Stimulated activated CD4-positive, alpha-beta T cell treated with anti-CD3 and anti-CD28 coated beads, Interleukin-2, amount 100 ng/mL, for 24 hours (primary cell): ENCODE measurements at places on chromosomes 7 and 10.

DNA sequence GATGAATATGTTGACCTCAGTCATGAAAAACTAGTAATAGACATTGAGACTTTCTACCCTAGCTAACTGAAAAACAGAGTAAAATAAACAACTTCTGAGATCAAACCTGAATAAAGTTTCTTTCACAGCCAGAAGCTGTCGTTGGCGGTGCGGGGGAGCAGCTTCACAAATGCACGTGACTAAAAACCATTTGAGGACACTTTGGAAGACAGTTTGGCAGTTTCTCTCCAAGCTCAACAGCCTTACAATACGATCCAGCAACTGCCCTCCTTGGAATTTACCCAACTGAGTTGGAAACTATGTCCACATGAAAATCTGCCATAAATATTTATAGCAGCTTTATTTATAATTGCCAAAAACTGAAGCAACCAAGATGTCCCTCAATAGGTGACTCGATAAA lies 63.1 kb downstream of the CYTH3 start:
- no peak for DNase-seq

DNA sequence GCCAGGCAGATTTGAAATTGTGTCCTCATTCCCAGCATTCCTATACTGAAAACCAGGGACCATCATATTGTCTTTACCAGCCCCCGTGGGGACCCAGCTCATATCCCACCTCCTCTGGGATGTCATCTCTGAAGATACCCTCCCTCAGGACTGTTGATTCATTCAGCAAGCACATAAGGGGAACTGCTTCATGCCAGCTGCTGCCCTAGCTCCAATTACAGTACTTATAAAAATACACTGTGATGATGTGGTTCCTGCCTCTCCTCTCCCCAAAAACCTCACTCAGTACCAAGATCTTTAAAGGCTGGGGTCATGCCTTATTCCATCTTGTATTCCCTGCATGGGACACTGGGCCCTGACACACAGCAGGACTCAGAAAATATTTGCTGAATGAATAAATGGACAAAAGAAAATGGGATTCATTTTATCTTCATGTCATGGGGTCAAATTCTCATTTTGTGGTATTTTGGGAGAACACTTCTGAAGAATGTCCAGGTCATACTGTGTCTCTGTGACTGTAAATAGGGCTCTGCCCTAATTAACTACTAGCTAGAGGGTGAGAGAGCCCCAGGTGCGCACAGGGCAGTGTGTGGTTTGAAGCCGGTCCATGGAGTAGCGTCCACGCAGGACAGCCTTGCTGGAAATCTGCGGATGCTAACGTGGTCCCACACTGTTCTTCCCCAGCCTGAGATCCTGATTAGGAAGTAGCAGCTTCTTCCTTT lies 29.0 kb upstream of the DAGLB start:
- no peak for DNase-seq

DNA sequence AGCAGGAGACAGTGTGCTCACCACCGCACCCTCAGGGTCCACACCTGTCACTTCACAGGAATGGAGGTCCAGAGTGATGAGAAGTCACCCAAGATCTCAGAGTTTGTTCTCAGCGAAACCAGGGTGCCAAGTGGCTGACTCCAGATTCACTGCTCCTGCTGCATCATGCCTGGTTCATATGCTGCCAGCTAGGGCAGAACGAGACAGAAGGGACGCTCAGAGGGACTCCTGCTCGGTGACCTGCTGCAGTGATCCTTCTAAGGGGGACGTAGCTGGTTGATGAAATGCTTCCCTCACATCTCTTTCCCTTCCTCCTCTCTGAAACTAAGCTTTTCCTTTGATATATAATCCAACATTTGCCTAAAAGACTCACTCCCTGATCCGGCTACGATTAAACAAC lies 248.5 kb downstream of the SFMBT2 start:
- DNase-seq, result no peak

GRCh38 chr10:6089334-6090219 lies 743 bp downstream of the RBM17 start:
- peak; percentile 38 for DNase-seq

DNA sequence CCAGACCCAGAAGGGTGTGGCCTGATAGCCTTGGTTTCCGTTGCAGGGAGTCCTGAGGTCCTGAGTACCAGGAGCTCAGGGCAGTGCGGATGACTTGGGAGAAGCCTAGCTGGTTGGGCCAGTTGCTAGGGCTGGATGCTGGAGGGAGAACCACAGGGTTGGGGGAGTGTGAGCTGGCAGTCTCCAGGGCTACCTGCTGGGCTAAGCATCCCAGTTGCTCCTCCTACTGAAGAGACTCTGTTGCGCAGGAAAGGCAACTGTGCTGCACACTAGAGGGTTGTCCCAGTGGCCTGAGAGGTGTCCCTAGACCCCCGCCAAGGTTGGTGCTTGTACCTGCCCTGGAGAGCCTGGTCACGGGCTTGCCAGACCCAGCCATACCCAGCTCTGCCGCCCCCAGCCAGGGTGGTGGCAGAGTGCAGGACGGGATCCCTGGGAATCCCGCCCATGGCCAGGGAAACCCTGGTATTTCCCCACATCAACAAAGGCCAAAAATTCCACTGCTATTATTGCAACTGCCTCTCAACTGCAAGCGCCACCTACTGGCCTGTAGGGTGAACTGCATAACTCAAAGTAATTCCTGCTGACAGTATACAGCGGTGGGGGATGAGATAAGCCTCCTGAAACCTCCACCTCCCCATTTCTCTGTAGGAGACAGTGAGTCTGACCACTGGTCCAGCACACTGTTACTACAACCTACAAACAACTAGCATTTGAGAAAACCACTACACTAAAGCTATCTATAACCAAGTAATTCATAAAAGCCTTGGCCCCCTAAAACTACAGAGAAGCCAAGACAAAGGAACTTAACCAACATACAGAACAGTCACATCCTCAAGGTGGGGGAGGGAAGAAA lies 67.6 kb upstream of the DDC start:
- DNase-seq, result peak; percentile 53

- DNase-seq, result no peak
These were observed 2.8 kb downstream of the LGI1 start for GRCh38 chr10:93760490-93760889.

DNA sequence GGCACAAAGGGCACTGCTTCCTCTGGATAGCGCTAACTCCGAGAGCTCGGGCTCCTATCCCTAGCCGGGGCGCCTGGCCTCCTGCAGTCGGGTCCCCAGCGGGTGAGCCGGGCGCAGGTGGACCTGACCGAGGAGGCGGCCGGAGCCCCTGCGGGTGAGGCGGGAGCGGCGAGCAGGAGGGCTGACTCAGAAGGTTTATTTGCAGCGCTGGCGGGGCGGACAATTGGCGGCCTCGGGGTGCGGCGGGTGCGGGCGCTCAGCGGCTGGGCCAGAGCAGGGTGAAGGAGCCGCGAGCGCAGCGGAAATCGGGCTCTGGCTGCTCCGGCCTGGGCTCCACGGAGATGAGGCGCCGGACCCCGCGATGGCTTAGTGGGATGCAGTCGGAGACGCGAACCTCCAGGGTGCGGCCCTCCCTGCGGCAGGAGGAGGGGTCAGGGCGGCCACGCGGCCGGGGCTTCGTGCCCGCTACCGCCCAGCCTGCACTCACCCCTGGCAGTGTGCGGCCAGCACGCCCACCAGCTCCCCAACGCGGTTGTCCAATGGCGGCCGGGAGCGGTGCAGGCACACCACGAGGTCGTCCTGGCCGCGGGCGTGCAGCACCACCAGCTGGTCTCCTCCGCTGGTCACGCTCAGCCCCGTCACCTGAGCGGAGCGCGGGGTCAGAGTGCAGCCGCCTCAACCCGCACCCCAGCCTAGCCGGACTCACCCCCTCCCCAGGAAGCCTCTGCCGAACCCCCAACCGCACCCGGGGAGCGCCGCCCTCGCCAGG lies 16.1 kb downstream of the MYO1G start:
- no peak for DNase-seq

GRCh38 chr7:87574630-87575029 lies 26.1 kb downstream of the ABCB1 start:
- no peak for DNase-seq

- DNase-seq, result no peak
These were observed 46.7 kb downstream of the ZFAND4 start for GRCh38 chr10:45625879-45626278.

DNA sequence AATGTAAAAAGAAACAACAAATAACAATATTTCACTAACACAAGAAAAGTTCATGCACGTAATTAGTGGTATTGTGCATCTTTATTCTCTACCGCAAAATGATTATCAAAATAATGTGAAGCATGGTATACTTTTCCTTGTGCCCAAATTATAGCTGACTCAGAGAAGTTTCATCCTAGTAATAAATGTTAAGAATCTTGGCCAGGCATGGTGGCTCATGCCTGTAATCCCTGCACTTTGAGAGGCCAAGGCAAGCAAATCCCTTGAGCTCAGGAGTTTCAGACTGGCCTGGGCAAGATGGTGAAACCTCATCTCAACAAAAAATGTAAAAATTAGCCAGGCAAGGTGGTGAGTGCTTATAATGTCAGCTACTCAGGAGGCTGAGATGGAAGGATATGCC lies 105.0 kb downstream of the KMT2C start:
- DNase-seq, result no peak

GRCh38 chr10:71554671-71555070 lies 158.0 kb downstream of the CDH23 start:
- no peak for DNase-seq

DNA sequence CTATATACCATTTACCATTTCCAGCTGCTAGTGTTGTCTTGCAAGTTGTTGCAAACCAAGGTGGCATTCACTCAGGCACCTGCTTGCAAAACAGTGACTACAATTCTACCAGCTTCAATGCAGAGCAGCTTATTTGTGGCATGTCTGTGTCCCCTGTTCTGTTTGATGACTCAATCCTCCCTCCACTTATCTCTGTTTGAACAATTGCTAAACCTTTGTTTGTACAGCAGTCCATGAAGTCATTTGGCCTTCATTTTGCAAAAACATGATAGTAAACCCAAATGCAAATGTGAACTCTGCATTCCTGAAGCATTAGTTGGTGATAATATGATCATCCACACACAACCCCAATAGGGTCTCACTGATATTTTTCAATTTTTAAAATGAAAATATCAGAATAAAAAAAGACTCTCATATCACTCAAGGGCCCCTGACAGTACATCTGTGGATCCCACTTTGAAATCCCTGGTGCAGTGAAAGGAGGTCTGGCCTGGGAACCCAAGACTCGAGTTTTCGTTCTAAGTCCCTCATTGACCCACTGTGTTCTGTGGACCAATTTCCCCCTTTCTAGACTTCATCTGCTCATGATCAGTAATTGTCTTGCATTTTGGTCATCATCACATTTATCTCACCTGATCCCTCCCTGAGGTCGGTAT lies 425.4 kb downstream of the RPS24 start:
- DNase-seq, result no peak

DNA sequence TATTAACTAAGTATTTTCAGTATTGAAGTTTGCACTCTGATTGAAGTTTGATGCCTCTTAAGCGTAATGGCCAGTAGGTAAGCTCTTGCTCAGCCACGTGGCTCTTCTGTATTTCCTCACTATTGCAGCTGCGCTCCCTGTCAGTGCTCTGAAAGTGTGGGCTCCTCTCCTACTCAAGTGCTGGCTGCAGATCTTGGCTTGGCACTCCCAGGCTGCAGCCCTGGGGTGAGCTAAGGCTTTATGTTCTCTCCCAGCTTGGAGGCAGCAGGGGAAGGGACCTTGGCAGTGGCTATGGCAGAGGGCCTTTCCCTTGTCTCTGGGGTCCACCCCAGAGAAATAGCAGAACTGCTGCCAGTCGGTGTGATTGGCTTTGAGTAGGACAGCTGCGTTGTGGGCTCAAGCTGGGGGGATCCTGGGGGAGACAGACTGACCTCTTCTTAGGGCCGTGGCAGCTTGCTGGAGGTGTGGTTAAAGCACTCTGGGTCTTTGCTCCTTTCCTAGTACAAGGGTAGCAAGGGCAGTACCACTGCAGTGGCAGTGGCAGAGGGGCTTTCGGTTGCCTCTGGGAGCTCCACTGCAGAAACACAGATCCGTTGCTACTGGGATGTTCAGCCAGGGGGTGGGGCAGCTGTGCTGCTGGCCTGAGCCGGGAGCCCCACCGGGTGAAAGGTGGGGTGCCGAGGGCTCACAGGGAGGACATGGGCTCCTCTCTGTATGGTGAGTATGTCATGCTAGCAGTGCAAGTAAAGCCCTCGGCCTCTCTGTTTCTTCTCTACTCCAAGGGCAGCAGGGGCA lies 100.5 kb downstream of the GLCCI1 start:
- no peak for DNase-seq

DNA sequence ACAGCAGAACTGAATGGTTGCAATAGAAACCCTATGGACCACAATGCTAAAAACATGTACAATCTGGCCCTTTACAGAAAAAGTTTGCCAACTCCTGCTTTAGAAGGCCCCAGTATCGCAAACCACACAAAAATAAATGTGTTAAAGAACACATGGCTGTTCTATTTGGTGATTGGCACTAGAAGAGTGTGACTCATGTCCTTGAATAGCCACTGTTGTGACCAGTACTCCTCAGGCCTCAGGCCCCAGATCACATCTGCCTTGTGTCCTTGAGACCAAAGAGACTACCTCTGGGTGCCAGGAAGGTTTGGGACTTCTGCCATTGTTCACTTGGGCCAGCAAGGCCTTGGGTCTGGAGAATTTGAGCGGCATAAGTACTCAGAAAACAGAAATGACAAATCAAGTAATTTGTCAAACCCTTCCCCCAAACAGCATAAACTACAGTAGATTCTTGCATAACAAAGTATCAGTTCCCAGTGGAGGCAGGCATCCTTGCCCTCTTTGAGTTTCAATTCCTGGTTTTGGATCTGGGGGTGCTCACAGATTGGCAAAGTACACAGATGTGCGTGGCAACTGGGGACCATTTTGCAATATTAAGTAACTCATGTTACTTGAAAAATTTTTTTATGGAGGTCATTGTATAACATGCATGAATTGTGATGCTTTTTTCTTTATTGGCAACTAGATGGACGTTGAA lies 50.2 kb downstream of the MTURN start:
- no peak for DNase-seq

GRCh38 chr10:77906951-77907421 lies 19.6 kb downstream of the DLG5 start:
- no peak for DNase-seq

DNA sequence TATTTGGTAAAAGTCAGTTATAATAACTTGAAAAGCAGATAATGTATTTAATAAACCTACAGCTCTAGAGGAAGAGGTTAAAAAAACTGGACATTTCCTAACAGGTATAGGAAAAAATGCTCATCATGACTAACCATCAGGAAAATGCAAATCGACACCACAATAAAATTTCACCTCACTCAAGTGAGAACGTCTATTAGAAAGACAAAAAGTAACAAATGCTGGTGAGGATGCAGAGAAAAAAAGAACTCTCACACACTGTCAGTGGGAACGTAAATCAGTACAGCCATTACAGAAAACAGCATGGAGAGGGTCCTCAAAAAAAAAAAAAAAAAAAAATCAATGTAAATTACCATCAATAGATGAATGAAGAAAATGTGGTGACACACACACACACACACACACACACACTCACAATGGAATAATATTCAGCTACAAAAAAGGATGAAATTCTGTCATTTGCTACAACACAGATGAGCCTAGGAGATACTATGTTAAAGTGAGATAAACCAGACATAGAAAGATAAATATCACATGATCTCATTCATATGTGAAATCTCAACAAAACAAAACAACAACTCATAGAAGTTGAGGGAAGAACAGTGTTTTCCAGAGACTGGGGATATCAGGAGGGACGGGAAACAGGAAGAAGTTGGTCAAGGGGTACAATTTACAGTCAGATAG lies 20.1 kb downstream of the EPC1 start:
- no peak for DNase-seq

GRCh38 chr10:10330418-10330817 lies 687.3 kb upstream of the CELF2 start:
- DNase-seq, result no peak
